ENCODE measurements at places on chromosomes 13 and 19. TPM values are rescaled to one million over a fixed set of nuclear protein-coding genes. Genes with fewer than 3 reads are reported as not detected.

DNA sequence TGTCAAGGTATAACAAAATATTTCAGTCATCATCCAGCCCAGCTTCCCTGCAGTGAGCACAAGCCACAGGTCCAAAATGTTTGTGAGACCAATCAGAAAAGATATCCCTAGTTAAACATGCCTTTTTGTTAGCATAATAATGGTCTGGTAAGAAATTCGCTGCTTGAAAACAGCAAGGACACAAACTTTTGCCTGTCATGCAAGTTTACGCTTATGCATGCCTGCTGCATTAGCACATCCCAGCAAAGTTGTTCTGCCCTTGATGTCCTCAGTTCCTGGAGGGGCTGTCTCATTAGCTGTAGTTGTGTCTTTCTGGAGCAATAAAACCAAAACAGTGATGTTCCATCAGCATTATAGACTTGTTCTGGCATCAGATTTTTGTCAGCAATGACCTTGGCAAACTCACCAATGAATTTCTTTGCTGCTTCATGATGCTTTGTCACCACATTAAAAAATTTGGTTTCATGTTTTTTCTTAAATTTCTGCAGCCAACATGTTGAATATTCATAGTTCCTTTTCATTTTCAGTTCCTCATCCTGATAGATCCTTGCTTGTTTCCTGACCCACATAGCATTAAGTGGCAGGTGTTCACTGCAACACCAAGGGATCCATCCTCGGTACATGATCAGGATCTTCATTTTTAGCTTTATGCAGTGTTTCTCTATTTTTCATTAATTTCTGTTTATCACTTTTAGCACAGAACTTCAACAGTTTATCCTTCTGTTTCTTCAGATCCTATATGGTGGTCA, 72.0 kb upstream of the GPR183 start:
- peak; percentile 66 for DNase-seq

Gene DNASE2
- 44.8 TPM for total RNA-seq

Gene CGB7
- total RNA-seq = 4.6 TPM

DNA sequence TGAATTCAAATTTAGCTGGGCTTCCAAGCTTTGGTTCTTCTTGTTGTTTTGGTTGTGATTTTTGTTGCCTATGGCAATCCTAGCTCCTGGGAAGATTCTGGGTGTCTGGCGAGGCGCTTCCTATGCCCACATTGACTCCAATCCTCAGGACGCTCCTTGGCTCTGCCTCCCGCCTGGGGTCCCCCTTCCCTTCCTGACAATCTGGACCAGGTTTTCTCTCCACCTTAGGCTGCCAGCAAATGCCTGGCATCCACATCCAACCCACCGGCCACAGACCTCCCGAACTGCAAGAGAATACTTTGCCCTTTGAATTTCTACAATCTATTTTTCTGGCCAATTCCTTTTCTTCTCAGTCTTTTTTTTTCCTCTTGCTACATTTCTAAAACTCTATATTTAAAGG, 186.9 kb upstream of the UBL3 start:
- DNase-seq = peak; percentile 87

Gene ADPRHL1
- total RNA-seq = 2.9 TPM

DNA sequence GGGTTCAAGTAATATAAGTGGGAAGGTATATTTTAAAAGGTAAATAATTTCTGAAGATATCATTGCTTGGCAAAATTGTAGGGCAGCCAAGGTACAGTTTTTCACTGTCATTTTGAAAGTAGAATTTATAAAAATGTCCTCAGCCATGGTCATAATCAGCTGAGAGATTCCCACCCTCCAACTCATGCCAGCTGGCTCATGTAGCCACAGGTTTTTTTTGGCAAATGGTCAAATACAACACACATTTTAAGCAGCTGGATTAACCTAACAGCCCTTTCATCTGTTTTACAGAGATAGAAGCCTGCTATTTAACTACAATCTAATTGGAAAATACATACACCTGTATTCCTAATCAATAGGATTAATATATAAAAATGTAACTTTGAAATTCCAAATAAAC, 619.2 kb upstream of the SGCG start:
- no peak for DNase-seq

GRCh38 chr13:28531077-28531844, 36.3 kb upstream of the FLT1 start:
- DNase-seq = peak; percentile 88

DNA sequence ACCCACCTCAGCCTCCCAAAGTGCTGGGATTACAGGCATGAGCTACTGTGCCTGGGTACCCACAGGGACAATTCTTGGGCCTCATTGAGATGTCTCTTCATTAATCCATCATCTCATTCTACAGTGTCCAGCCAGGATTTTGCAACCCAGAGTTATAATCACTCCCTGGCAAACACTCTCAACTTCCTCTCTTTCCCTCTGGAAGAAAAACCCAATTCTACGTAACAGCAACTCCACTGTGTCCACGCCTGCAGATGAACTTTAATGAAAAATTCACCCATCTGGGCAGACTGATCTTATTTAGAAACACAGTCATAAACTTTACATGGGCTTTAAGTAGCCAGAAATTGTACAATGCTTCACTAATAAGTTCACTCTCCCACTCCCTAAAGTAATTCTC, 90.1 kb upstream of the ABCC4 start:
- DNase-seq = no peak

Gene POGLUT2
- total RNA-seq = 15.7 TPM

DNA sequence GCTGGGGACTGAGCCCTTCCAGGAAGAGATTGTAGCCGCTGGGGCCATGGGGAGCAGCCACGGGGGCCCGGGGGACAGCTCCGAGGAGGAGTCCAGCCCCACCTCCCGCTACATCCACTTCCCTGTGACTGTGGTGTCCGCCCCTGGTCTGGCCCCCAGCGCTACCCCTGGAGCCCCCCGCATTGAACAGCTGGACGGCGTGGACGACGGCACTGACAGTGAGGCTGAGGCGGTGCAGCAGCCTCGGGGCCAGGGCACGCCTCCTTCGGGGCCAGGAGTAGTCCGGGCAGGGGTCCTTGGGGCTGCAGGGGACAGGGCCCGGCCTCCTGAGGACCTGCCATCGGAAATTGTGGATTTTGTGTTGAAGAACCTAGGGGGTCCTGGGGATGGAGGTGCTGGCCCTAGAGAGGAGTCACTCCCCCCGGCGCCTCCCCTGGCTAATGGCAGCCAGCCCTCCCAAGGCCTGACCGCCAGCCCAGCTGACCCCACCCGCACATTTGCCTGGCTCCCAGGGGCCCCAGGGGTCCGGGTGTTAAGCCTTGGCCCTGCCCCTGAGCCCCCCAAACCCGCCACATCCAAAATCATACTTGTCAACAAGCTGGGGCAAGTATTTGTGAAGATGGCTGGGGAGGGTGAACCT, 9.6 kb downstream of the IGFLR1 start:
- no peak for DNase-seq

GRCh38 chr13:89066868-89067466, 1395.8 kb downstream of the SLITRK5 start:
- peak; percentile 61 for DNase-seq

Gene RAB20
- total RNA-seq = 14.1 TPM

GRCh38 chr13:75299913-75300862, 181.8 kb downstream of the TBC1D4 start:
- DNase-seq = no peak

Gene DAND5
- 0.19 TPM for total RNA-seq

GRCh38 chr19:49741210-49741844, 21.8 kb downstream of the TSKS start:
- no peak for DNase-seq

DNA sequence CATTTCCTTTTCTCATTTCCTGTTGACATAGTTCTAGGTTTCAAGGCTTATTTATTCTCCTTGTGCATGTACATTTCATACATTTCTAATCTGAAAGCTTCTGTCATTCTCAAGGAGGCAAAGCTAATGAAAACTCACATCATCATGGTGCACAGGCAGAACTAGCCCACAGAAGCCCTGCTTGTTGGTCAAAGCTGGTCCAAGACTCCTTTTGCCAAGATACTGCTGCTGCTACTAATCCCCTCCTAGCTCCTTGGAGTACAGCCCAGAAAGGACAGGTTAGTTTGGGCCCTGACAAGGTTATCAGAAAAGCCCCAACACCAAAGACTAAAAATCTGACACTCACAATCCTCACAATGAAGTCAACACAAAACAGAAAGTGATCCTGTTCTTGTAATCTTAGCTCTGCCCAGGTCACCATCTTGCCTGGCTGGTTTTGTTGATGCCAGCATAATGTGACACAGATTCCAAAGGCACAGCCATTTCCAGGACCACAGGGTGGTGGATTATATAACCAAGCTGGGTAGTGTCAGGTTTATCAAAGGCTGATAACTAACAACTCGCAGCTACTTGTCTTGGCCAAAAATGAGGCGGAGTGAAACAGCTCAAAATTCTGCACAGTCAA, 417.4 kb downstream of the NDFIP2 start:
- no peak for DNase-seq

DNA sequence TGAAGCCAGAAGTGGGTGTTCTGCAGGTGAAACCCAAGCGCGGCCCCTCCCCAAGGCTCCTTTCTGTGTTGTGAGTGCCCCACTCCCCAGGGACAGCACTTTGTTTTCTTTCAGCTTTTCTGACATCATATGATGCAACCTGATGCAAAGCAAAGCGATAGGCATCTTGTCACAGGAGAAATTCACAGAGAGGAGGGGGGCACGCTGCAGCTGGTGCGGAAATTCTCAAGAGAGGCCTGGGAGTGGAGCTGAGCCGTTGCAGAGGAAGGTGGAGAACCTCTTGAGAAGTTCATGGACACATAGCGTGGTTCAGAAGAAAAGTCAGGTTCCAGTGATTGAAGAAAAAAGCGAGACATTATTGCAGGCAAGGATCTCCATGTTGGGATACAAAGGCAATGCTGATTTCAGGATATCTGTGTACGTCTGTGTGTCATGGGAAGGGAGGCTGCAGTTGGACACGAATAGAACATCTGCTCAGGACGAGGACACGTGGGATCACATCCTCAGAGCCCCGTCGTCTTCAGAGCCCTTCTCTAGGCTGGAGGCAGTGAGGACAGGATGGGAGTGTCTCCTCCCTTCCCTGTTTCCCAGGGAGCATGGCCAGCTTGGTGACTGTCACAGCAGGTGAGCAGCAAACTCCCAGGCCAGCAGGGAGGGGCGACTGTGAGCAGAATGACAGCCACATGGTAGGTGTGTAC, 79.2 kb downstream of the IRS2 start:
- no peak for DNase-seq

GRCh38 chr13:112580912-112581311, 7.0 kb downstream of the TUBGCP3 start:
- DNase-seq = no peak

- DNase-seq = peak; percentile 52
Observed at GRCh38 chr19:18435178-18435841, 2.6 kb downstream of the ISYNA1 start.

All from endodermal cell (in vitro differentiated cells).